Right hindlimb (tissue), 1 donor: ENCODE measurements at places on chromosomes 2 and 18.

DNA sequence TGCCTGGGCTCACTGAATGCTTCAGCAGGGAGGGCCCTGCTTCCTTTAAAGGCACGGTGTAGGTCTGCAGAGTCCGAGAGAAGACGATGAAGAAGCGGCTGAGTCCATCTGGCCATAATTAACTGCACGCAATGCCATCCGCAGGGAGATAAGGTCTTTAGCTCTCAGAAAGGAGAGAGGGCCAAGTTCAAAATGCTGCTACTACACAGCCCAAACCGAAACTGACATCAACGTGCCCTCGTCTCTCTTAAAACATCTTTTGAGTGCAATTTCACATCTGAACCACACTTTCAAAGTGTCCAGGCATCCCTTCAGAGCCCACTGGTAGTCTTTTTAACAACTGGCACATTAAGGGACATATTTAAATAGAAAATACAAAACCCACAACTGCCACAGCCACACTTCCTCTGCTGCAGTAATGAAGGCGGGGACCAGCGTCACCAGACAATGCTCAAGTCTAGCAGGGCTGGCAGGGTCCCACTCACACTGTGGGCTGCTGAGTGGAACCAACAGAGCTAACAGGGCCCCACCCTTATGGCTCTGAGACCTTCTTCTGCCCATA is 35.8 kb downstream of the ST3GAL5 start:
- DNase-seq: no peak

DNA sequence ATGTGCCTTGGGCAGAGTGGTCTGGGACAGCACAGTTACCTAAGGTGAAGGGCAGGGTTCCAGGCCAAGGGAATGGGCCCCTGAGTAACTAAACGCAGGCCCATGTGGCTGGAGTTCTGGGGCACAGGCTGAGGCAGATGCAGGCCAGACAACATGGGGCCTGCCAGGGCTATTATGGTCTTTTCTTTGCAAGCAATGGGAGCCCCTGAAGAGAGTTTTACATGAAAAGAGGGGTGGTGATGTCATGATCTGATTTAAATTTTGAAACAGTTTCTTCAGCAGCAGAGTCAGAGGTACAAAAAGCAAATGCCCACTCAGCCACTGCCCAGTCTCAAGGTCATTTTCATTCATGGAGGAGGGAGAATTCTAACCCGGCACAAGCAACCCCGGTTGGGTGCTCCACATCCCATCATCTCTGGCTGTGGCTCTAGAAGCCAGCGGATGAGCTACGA is 5.6 kb downstream of the CHST10 start:
- no peak for DNase-seq

DNA sequence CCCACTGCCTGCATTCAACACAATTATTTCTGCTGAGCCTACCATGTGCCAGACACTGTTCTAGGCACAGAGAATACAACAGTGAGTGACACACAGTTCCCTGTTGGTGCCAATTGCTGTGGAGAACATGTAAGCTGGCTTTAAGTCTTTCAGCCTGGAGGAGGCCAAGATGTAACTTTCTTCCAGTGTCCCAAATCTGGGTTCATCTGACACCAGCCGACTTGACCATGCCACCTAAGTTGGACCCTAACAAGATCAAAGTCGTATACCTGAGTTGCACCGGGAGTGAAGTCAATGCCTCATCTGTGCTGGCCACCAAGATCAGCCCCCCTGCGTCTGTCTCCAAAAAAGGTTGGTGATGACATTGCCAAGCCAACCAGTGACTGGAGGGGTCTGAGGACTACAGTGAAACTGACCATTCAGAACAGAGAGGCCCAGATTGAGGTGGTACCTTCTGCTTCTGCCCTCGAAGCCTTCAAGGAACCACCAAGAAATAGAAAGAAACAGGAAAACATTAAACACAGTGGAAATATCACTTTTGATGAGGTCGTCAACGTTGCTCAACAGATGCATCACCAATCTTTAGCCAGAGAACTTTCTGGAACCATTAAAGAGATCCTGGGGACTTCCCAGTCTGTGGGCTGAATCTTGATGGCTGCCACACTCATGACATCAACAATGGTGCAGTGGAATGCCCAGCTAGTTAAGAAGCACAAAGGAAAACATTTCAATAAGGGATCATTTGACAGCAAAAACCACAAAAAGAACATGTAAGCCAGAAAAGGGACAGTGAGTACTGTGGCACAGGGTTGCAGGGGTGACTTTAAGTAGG is 6.3 kb downstream of the TRABD2A start:
- no peak for DNase-seq

DNA sequence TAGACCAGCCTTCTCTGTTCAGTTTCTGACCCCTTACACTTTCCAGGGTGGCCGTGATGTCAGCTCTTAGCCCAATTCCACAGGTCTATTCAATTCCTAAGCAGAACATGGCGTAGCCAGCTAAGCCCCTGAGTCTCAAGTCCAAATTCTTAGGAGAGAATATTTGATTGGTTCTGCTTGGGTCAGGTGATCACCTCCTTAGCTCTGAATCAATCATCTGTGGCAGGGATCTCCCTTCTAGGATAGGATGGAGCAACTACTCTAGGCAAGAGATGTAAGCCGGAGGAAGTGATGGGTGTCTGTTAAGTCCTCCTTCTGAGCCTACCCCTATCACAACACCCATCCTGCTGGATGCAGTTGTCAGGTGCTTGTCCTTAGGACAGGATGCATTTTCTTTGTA is 11.1 kb downstream of the UCN start:
- no peak for DNase-seq

GRCh38 chr2:103364177-103364576 is 602.3 kb downstream of the TMEM182 start:
- DNase-seq: no peak

GRCh38 chr2:38653715-38654527 is 12.0 kb upstream of the GALM start:
- DNase-seq: no peak

DNA sequence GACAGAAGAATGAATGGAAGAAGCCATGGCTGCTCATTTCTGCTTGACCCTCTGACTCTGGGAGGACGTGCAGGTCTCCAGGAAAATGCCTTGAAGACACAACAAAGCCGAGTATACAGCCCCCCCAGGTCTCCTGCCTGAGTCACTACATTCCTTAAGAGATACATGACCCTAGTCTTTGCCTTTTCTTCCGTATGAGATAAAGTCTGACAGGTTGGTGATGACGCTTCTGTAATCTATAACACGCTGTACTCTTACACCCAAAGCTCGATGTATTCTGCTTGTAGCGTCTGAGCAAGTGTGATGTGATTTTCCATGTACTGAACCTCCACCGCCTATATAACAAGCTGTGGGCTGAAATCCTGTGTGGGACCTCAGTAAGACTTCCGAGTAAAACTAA is 77.3 kb downstream of the KCTD1 start:
- DNase-seq: no peak

GRCh38 chr2:59804732-59805131 is 748.7 kb downstream of the BCL11A start:
- DNase-seq: no peak

DNA sequence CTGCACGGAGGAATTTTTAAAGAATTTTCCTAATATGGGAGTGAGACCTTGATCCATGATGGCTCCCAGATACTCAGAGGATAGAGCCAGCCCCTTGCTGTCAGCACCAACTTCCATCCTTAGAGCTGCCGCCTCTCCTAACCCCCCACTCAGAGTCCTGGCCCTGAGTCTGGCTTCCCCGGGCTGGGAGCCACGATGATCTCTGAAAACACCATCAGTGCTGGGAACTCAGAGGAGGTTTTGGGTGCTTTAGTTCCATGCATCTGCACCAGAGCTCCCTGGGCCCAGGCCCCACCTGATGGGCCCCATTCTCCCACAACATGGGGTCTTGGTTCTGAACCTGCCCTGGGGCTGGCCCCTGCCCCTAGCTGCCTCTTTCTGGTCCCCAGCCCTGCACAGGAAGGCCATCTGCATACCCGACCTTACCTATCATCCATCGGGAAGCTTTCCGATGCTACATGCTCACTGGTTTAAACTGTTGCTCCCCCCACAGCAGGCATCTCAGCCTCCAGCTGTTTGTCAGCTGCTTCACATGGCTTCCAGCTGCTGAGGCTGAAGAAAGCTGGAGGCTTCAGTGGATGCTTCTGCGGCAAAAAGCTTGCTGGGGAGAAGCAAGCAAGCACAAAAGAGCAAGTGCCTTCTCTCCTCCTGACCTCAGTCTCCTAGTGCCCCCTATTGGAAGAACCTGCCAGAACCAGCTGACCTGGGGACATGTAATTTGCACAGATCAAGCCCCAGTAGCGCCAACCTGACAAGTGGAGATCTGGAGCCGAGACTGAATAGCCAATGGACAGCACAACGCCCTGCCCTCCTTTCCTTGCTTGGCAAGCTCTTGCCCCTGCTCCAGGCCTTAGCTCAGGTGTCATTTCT is 24.2 kb upstream of the RHOB start:
- DNase-seq: peak; percentile 81

DNA sequence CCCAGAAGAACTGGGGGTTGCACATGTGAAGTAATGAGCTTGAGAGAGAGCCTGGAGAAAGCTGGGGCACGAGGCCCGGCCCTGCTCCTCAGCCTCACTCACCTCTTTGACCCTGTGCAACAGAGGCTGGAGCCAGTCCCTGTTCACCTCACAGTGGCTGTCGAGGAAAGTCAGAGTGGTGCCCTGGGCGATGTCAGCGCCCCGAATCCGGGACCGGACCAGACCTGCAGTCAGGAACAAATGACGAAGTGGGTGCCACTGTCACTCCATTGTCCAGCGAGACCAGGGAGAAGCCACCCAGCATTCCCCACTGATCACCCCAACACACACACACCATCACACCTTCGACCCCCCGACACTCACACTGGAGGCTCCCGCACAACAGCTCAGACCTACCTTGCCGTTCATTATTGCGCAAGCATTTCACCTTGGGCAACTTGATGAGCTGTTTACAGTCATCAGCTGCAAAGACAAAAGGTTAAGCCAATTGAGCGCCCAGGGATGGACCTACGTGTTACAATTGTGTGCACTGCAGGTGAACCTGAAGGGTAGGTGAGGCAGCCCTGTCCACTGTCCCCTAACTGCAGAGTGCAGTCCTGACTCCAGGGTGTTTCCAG is 148.4 kb upstream of the CAPN13 start:
- DNase-seq: no peak

DNA sequence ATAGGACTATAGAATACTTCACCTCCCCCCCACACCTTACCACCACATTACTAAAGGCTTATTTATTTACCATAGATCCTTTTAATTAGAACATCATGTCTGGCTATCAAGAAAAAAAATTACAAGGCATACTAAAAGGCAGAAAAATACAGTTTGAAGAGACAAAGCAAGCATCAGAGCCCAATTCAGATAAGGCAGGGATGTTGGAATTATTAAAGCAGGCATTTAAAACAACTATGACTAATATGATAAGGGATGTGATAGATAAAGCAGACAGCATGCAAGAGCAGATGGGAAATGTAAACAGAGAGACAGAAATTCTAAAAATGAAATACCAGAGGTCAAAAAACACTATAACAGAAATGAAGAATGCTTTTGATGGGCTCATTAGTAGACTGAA is 55.4 kb upstream of the SMIM21 start:
- DNase-seq: no peak

- DNase-seq: no peak
These were observed 91.8 kb downstream of the PLB1 start for GRCh38 chr2:28587526-28588291.

DNA sequence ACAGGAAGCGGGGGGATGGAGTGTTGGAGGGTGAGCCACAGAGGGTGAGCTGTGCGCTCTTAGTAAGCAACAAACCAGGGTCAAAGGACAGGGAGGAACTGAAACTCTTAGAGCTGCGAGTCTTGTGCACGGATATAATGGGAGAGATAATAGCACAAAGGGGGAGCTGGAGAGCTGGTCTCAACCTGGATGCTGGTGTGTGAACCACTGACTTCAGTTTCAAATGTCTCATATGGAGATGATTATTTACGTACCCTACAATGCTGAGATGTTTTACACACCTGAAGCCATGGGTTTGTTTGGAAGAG is 35.9 kb downstream of the PTGR3 start:
- no peak for DNase-seq

GRCh38 chr2:37219046-37219445 is 12.3 kb downstream of the CEBPZ start:
- DNase-seq: no peak

DNA sequence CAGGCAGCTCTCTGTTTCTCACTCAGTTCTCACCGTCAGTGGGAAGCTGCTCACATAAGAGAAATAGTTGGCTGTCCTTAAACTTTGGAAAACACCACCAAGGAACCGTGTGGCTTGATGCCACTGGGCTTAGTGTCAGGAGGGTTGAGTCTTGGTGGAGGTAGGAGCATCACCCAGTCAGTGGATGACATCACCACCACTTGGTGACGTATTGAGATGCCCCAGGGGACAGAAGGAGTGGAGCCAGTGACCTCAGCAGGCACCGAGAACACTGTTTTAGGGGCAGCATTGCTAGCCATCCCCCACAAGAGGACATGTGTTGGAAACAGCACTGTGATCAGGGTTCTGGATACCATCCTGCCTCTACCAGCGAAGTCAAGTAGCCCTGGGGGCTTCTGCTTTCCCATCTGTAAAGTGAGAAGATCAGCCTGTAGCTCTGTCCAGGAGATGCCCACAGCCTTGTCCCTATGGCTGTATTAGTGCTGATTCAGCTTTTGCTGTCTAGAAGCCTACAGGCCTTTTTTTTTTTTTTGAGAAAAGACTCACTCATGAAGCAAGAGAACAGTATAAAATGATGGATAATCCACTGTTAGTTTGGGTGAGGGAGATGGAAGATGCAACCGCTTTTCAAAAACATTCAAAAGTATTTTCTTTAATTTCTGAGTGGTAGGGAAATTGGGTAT is 66.2 kb downstream of the TSN start:
- DNase-seq: no peak

GRCh38 chr2:184119989-184120800 is 478.1 kb upstream of the ZNF804A start:
- DNase-seq: no peak

DNA sequence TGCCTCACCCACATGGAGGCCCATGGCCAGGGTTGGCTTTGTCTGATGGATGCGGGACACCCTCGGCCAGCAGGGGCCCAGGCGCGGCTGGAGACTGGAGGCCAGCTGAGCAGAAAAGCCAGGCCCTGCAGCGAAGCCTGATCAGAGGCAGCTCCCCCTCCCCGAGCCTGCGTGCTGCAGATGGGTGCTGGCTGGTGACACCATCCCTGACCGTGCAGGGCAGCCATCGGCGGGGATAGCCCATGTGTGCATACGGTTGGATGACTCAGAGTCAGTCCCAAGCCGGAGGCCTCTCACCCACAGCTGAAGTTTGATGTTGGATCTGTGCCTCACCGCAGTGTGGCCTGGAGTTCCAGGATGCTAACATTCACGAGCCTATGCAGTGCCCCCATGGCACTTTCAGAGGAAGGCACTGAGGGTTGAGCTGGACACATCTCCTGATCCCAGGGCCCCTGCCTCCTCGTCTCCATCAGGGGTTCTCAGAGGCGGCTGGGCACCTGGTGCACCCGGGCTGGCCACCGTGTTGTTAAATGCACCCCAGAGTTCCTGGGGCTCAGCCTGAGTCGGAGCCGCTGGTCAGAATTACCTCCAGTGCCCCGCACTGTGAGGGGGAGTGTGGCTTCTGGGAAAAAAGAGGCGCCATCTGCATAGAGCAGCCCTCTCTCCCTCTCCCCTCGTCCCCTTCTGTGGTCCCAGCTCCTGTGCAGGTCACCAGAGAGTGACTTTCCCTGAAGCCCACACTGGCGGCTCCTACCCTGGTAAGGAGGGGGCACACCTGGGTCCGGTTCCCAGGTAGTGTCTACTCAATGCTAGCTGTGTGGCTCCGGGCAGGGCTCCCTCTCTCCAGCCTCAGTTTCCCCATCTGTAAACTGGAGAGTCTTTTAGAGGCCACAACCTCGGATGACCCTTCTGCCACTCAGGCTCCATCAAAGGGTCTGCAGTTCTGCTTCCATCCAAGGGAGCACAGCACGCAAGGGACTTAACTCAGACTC is 19.4 kb upstream of the KIF1A start:
- DNase-seq: no peak

GRCh38 chr18:7722955-7723354 is 155.8 kb downstream of the PTPRM start:
- no peak for DNase-seq
